LNCaP clone FGC (cell line): ENCODE measurements at places on chromosomes 11 and 22.

DNA sequence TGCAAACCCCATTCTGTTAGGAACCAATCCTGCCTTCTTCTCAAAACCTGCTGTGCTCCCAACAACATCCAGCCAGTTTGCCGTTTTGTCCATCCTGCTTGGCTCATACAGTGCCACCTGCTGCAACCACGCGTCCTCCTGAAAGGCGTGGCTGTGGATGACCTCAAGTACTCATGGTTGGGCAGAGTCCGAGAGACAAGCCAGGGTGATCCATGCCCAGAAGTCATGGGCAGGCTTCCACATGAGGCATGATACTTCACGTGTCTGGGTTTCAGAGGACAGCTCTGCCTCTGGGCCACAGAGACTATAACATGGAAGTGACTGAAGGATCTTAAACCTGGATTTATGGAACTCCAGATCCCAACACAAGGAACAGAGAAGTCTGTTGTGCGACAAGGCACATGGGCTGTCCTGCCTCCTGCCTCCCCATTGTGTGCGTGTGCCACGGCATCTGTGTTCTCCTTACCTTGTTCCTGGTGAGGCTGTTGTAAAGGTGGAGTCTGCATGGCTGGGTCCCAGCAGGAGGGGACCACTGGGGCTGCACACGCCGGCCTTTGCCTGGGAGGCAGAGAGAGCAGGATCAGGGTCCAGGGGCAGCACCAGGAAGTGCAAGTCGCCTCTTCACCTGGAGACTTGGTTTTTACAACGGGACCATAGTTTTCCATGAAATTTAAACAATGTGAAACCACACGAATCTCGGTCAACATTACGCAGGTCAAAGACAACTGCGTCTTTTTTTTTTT is 15.4 kb downstream of the CARS1 start:
- DNase-seq, result no peak

GRCh38 chr11:126816645-126817044 is 183.9 kb downstream of the KIRREL3 start:
- no peak for DNase-seq

DNA sequence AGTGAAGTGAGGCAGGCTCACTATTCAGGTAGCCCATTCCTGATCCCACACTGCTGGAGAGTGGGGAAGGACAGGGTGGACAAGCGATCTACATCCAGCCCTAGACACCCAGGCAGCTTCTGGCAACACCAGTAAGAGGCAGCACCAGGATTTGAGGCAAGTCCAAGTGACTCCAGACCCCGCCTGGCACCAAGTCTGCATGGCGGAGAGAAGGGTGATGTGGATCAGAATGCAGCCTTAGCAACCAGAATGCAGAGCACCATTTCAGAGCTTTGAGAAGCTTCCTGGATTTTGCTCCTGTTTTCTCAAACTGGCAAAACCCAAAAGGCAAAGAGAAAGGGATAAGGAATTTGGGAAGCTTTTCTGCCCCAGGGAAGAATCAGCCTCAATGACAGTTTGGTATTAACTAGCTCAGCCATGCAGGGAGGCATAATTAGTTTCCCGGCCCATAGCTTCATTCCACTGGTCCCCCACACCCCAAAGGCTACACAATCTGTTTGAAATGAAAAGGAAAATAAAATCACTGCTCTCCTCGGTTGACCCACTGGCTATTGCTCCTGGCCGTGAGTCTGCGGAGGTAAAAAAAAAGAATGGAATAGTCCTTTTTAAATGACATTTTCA is 17.3 kb downstream of the GALNT18 start:
- DNase-seq, result no peak

DNA sequence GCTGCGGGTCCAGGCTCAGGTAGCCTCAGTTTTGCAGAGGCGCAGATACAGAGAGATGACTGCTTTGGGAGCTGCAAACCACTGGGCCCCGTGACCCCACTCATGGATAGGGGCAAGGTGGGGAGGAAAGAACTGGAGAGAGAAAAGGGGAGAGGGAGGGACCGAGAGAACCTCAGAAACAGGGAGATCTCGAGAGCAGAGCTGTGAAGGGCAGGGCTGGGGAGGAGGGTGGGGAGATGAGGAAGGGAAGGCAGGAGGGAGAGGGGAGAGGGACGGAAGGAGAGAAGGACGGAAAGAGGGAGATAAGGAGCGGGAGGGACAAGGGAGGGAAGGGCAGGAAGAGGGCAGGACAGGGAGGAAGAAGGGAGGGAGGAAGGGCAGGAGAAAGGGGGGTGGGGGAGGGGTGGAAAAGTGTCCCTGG is 46.3 kb downstream of the IGLL1 start:
- no peak for DNase-seq

DNA sequence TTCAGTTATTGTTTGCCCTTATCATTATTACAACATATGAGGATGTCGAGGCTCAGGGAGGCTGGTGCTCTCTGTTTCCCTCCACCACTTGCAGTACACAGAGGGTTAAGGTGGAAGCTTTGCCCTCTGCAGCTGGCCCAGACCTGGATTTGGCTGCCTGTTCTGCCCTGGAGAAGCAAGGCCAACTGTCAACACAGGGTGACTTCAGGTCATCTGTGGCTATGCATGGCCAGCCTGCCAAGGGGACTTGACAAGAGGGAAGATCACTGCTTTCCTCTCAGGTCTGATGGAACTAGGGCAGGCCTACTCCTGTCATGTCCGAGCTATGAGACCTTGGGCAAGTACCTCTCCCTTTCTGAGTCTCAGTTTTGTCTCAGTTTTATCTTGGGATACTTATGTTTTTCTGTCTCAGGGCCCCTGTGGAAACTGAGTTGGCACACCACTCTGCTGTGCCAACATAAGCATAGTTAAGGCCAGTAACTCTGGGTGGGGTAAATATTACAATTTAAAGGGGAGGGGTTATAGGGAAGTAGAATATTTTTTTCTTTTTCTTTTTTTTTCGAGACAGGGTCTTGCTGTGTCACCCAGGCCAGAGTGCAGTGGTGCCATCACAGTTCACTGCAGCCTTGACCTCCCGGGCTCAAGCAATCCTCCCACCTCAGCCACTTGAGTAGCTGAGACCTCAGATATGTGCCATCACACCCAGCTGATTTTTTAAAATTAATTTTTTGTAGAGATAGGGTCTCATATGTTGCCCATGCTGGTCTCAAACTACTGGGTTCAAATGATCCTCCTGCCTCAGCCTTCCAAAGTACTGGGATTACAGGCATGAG is 2.4 kb upstream of the THRSP start:
- DNase-seq, result peak; percentile 94
